ENCODE measurements at places on chromosomes 1 and 21.

- no peak for DNase-seq
Observed at GRCh38 chr1:53277326-53277725, 39.0 kb upstream of the MAGOH start.

DNA sequence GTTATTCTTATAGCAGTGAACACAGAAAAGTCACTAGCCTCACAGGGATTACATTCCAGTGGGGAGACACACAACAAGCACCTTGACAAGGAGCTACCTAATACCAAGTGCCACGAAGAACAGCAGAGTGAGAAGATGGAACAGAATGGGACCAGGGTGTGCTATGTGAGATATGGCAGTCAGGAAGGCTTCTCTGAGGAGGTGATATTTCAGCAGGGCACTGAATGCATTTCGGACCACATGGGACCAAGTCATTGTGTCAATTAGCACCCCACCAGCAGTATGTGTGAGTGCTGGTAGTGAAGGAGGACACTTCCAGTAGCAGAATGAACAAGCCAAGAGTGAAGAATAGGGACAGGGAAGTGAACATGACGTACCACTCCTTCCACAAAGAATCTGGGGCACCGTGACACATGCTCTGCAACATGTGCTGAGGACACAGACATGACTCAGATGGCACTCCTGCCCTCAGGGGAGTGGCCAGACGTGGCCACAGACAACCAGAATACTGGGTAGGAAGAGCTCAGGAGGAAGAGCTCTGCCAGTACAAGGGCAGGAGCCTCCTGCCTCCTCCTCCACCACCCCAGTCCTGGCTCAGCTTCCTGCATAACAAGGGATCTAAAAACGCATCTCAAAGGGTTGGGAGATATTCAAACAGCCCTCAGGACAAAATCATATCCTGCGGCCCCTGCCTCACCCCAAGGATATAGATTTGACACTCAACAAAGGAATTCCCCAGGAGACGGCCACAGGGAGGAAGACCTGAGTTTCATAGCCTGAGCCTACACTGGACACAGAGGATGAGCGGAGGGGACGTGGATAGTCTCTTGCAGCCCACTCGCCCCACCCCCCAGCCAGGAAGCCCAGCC, 102.5 kb downstream of the TRABD2B start:
- DNase-seq: no peak

- no peak for DNase-seq
Observed at GRCh38 chr1:112636597-112637253, 17.1 kb downstream of the CAPZA1 start.

- DNase-seq: no peak
Observed at GRCh38 chr1:221025501-221025900, 146.3 kb downstream of the HLX start.

- DNase-seq: no peak
Observed at GRCh38 chr1:45772971-45773370, 22.5 kb upstream of the IPP start.

DNA sequence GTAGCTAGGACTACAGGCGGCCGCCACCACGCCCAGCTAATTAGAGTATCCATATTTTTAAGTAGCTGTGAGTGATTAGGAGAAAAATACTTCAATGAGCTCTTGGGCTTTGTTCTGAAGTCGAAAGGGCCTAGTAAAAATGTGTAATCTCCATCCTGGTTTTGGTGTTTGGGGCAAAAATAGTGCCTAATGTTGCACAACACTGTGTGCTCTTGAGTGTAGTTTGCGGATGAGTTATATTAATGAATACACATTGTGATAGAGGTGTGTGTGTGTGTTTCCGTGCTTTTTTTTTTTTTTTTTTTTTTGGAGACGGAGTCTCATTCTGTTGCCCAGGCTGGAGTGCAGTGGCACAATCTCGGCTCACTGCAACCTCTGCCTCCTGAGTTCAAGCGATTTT, 6.3 kb upstream of the ARID1A start:
- DNase-seq: no peak

DNA sequence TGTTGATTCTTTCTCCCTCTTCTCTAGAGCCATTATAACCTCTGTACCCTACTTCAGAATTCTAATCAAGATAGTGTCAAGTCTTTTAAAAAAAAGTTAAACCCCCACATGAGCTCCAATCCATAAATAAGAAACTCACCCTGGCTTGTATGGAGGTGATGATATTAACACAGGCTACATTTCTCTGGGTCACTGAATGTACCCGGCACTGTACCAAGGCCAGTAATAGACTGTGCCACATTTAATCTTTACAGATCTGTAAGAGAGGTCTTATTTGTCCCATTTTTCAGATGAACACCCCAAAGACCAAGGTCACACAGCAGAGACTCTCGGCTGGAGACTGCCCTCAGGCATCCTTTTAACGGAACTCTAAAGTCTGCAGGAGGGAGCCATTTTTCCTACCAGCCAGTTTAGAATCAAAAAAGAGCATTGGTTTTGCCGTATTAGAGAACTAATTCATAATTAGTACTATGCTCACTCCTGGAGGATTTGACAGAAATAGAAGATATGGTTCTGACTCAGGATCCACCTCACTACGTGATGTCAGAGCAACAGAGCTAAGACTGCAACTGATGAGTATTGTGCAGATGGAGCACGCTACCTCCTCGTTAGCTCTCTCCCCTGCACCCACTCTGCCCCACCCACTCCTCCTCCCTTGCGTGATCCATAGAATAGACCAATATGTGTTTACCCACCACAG, 217.2 kb upstream of the HOOK1 start:
- DNase-seq: no peak

DNA sequence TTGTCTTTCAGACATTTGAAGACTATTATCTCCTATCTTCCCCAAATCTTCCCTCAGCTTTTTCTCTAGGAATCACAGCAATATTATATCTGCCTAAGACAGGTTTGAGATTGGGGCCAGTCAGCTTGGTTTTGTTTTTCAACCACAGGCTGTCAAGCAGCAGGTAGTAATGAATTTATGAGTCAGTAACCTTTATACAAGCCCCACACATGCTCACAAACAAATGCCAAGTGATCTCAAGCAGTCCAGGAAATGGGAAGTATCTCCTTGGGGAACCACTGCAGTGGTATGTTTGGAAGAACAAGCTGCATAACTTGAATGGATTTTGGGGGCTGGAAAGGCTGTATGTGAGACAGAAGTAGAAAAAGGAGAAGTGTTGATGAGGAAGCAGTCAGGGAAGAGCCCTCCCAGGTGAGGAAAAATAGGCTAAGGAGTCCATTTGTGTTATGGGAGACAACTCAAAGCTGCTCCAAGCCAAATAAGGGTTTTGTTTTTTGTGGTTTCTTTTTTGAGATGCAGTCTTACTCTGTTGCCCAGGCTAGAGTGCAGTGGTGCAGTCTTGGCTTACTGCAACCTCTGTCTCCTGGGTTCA, 2.1 kb downstream of the DHDDS start:
- DNase-seq: no peak

- no peak for DNase-seq
Observed at GRCh38 chr1:1177452-1178206, 3.9 kb downstream of the TTLL10 start.

- no peak for DNase-seq
Observed at GRCh38 chr1:201545851-201546492, 7.0 kb downstream of the NAV1 start.

- DNase-seq: no peak
Observed at GRCh38 chr1:150268340-150268704, 494 bp downstream of the APH1A start.

- DNase-seq: peak; percentile 64
Observed at GRCh38 chr21:45640888-45641479, 2.5 kb upstream of the PCBP3 start.

GRCh38 chr21:35081861-35082260, 32.8 kb upstream of the RUNX1 start:
- no peak for DNase-seq

- DNase-seq: no peak
Observed at GRCh38 chr1:189819751-189820150, 657.9 kb downstream of the BRINP3 start.

GRCh38 chr1:169460191-169460833, 25.4 kb downstream of the SLC19A2 start:
- peak; percentile 66 for DNase-seq

GRCh38 chr1:193131266-193131860, 9.5 kb downstream of the CDC73 start:
- DNase-seq: no peak

GRCh38 chr1:161021165-161021969, 415 bp upstream of the F11R start:
- no peak for DNase-seq

DNA sequence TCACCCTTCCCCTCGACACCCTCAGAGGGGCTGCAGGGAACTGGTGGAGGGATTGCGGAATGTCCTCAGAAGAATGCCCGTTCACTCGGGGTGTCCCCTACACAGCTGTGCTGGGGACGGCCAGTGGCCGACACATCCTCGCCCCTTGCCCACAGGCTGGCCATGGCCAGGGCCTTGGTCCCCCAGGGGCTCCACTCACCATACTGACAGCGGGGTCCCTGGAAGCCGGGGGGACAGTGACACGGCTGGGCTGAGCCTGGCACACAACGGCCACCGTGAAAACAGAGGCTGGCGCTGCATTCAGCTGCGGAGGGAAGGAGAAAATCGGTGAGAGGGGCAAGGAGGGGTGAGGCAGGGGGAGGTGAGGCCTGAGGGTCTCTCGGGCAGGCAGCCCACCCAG, 31.7 kb downstream of the MEGF6 start:
- DNase-seq: no peak

GRCh38 chr1:61425040-61425439, 299.9 kb downstream of the TM2D1 start:
- no peak for DNase-seq

DNA sequence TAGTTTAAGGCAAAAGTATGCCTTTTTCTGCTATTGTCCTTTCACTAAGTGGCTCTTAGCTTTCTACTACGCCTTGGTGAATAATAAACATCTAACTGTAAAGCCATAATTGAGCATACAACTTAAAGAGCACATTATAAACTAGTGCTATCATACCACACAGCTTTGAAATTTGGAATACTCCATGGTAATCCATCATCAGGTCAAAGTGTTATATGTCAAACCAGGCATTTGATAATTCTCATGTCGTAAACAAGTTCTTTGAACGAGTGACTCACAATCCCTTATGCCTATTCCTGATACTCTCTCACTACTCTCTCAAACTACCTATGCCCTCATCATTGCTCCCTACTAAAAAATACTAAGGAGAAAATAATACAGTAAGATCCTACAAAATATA, 60.3 kb upstream of the FMN2 start:
- no peak for DNase-seq

- DNase-seq: no peak
Observed at GRCh38 chr21:15730484-15731242, 881 bp downstream of the USP25 start.

GRCh38 chr1:94396356-94397010, 21.7 kb upstream of the ABCD3 start:
- DNase-seq: no peak

DNA sequence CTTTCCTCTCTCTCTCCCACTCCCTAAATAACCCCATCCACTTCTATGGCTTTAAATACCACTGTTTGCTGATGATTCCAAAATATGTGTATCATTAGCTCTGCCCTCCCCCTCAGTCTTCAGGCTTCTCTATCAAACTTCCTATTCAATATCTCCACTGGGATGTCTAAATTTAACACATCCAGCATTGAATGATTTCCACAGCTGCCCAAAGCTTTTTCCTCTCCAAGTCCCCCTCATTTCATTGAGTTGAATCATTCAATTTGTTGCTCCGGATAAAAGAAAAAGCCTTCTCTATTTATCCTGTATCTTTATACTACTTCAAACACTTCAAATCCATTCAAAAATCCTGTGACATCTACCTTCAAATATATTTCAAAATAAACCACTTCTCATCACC, 225.0 kb downstream of the SEC16B start:
- DNase-seq: no peak

GRCh38 chr1:25065795-25066238, 135.7 kb upstream of the RUNX3 start:
- peak; percentile 32 for DNase-seq

DNA sequence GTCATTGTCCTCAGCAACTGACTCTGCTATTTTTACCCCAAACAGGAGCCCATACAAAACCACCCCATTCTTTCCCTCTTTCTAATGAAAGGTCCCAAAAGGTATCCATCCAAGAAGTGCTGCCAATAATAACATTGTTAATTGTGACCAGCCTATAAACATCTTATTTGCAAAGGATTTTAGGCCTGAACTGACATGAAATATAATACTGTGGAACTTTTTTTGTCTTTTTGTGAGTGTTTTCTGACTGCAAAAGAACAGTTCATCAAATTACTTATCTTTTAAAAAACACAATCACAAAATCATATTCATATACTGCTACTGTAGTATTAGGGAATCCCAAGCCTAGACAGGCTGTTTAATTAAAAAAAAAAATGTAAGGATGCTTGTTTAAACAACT, 3.4 kb downstream of the PIGM start:
- DNase-seq: no peak

- no peak for DNase-seq
Observed at GRCh38 chr1:220772846-220773245, 13.9 kb upstream of the MTARC1 start.

GRCh38 chr21:42358937-42359336, 7.4 kb downstream of the TFF1 start:
- no peak for DNase-seq

DNA sequence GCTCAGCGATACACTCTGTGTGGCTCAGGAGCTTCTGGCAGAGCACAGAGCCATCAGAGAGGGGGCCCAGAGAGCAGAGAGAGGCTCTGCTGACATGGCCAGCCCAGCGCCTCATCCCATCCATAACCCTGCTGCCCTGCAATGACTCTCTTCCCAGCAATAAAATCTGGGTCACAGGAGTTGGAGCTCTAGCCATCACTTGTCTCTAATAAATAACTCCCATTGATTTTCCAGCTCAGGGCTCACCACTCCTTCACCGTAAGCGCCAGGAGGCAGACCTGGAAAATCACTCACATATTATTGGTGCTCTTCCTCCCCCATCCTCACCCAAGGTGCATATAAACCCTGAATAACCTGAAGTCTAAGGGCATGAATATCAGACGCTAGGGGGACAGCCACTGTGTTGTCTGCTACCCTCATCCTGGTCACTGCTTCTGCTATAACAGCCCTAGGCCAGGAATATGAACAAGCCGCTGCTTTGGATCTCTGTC, at the start of gene APCS:
Gene APCS, plus strand, starts transcription at position 366 of the 491 bp plus-strand sequence. Its CDS starts 96 bp downstream, at position 462.
- no peak for DNase-seq

Data from astrocyte of the spinal cord (primary cell).